ENCODE measurements at places on chromosomes 7 and 10.

GRCh38 chr10:108708363-108708762 is 1214.9 kb downstream of the XPNPEP1 start:
- DNase-seq = no peak

DNA sequence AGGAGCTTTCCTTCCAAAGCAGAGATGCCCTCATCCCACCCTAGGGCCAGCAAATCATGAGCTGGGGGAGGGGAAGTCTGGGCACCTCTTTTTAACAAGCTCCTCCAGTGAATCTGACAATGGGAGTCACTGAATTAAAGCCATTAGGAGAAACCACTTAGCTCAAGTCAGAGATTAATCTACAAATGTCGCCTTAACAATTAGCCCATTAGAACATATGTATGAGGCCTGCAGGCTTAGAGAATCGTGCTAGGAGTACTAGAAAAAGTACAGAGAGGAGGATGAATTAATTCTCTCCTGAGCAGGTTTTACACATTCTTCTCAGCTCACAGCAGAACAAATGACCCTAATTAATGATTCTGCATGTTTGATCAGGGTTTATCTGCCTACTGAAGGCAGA is 381.3 kb downstream of the KCNMA1 start:
- no peak for DNase-seq

GRCh38 chr7:111633878-111634277 is 71.6 kb upstream of the IMMP2L start:
- no peak for DNase-seq

DNA sequence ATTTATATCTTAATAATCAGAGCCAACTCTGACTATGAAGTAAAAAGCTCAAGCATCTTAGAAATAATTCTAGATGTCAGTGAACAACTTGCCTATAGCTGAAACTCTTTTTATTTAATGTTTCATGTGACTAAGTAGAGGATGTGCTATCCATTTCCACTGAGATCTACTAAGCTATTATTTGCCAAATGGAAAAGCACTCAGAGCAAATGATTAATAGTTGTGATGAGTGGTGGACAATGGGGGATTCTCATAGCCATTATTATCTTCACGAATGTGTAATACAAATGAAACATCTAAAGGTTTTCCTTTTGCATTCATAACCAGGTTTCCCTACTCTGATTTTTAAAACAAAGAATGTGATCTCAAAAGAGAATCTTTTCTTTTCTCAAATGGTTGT is 126.6 kb upstream of the GNAI1 start:
- DNase-seq = no peak

- no peak for DNase-seq
These were observed 70.5 kb downstream of the IQUB start for GRCh38 chr7:123463890-123464289.

- no peak for DNase-seq
These were observed 3.4 kb downstream of the TMEM209 start for GRCh38 chr7:130201796-130202195.

DNA sequence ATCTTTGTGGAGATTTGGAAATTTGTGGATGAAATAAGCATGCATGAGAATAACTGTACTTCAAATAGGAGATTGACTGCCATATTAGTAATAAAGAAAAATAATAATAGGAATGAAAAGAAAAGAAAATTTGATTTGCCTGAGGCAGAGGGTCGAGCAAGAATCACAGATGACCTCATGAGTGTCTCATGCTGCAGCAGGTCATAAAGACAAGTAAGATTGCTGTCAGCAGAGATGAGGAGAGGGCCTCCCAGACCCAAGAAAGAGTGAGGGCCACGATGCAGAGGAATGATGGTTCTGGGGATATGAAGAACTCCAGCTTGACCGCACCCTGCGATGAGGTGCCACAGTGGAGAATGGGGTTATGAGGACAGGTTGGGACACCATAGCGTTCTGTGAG is 39.2 kb downstream of the TOMM7 start:
- DNase-seq = no peak

DNA sequence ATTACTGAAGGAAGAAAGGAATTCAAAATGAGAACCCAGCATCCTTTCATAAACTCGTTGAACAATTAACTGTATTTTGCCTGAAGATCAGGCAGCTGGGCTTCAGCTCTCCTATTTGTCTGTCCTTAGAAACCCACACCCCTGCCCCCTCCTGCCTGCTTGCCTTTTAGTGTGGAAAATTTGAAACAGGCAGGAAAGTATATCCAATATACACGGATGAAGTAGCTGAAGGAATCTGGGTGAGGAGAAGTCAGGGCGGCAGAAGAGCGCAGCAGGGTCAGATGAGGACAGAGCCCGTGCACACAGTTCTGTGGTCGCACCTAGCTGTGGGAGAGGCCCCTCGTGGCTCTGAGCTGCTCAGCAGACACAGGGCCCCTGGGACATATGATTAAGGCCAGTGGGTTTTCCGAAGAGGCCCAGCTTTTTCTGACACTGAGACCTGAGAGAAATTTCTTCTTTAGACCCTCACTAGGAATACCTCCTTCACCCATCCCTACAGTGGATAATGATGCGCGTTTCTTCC is 87.9 kb downstream of the ACTR3B start:
- no peak for DNase-seq

DNA sequence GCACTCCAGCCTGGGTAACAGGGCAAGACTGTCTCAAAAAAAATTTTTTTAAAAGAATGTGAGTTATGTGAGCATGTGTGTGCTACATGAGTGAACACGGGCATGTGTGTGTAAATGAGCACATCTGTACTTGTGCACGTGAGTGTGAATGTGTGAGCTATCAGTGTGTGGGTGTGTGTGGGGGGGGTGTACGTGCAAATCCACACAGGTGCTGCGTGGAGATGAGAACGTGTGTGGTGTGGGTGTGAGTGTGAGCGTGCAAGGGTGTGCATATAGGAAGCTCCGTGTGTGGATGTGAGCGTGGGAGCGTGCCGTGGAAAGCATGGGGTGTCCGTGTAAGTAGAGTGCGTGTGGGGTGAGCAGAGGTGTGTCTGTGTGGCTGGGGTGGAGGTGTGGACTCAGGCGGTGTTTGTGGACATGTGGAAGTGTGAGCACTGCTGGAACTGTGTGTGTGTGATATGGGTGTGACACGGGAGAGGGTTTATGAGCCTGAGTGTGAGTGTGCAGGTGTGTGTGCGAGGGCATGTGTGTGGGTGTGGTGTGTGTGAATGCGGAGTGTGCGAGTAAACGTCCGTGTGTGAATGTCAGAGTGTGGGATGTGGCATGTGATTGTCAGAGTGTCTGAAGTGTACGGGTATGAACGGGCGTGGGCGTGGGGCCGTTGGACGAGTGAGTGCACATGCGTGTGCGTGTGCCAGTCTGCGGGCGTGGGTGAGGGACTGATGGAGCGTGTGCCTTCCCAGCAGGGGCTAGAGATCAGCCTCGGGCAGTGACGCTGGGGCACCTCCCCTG is 45.9 kb upstream of the TNRC18 start:
- DNase-seq = no peak

DNA sequence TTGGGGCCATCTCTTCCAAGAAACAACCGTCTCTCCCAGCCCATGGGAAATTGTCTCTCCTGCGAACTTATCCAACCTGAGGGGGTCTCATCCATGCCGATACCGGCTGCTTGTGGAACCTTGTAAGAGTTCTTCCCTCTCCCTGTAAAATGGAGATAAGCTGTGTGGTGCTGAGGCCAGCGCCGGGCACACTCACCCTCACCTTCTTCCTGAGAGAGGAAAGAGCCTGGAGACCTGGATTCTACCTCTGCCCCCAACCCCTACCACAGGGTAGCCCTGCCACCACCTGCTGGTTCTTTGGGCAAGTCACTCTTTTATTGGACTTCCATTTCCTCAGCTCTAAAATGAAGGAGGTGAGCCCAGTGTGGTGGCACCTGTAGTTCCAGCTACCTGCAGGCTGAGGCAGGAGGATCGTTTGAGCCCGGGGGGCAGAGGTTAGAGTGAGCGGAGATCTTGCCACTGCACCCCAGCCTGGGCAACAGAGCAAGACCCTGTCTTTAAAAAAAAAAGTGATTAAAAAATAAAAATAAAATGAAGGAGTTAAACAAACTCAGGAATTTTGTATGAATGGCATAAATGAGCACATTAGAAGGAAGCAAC is 38.4 kb upstream of the PSAP start:
- no peak for DNase-seq

GRCh38 chr10:52437205-52437646 is 123.1 kb downstream of the DKK1 start:
- DNase-seq = no peak

GRCh38 chr7:119724041-119724792 is 548.8 kb upstream of the KCND2 start:
- no peak for DNase-seq

- DNase-seq = peak; percentile 95
These were observed 21.8 kb upstream of the SMNDC1 start for GRCh38 chr10:110326351-110327032.

GRCh38 chr10:43961523-43962345 is 313.1 kb upstream of the ZNF32 start:
- DNase-seq = no peak

- no peak for DNase-seq
These were observed 123.3 kb downstream of the CELF2 start for GRCh38 chr10:11140963-11141362.

- no peak for DNase-seq
These were observed 108.7 kb upstream of the PPIF start for GRCh38 chr10:79238606-79239005.

- no peak for DNase-seq
These were observed 72.1 kb downstream of the PTPRE start for GRCh38 chr10:127979045-127979444.

DNA sequence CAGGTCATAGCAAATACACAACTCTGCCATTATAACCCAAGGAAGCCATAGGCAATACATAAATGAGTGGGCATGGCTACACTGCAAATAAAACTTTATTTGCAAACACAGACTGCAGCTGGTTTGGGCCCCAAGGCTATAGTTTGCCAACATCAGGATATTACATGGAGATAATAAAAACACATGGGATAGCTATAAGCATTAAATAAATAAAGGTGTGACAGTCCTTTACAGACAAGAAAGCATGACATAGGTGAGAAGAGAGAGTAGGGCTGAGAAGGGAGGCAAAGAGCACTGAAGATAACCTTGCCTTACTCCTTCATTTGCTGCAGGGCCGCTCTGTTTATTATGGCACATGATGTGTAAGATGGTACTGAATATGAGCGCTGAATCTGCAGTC is 135.1 kb upstream of the GHITM start:
- DNase-seq = no peak

Data from fibroblast of mammary gland (primary cell).